ENCODE measurements at places on chromosomes 7 and 10.

- DNase-seq: no peak
Observed at GRCh38 chr7:110283056-110283455, 807.9 kb upstream of the LRRN3 start.

DNA sequence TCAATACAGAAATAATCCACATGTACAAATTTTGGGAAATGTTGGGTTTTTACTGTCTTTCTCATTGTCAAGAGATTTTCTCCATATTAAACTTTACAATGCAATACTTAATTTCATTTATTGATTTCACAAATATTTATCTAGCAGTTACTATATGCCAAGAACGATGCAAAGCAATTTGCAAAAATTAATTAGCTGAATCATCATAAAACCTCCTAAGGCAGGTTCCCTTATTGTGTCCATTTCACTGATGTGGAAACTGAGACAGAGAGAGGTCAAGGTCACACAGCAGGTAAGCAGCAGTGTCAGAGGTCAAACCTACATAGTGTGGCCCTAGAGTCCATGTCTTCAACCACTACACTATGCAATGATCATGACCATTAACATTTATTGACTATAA lies 286.8 kb upstream of the AUTS2 start:
- no peak for DNase-seq

GRCh38 chr7:132871419-132871818 lies 210.5 kb downstream of the CHCHD3 start:
- no peak for DNase-seq

GRCh38 chr10:58311026-58311425 lies 23.8 kb upstream of the UBE2D1 start:
- DNase-seq: no peak

DNA sequence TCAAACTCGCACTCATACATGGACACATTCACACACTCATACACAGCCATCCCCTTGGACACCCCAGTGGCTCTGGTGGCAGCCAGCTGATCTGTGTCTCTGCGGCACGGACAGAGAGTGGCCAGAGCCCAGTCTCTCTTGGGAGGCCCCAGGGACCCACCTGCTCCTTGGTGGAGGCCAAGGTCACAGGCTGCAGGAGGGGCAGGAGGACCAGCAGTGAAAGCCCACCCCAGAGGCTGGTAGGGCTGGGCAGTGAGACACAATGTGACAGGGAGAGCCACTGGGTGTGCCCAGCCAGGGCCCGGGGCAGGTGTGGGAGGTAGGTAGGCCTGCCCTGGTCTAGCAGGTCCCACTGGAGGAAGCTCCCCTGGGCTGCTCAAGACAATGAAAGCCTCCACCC lies 18.5 kb downstream of the SHH start:
- no peak for DNase-seq

DNA sequence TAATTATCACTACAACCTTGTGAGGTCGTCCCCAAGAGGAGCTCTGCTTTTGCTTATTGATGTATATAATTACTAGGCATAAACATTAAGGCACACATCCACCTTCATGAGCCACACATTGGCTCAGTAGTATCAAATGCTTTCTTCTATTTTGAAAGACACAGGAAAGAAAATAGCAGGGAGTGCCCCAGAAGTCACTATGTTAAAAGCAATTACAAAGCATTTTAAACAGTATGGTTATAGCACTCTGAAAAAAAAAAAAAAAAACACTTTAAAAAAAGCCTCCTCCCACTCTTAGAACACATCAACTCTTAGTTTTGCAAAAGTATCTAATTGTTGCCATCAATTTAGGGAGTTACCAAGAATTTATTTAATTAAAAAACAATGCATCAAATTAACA lies 474.2 kb downstream of the PARD3 start:
- no peak for DNase-seq

DNA sequence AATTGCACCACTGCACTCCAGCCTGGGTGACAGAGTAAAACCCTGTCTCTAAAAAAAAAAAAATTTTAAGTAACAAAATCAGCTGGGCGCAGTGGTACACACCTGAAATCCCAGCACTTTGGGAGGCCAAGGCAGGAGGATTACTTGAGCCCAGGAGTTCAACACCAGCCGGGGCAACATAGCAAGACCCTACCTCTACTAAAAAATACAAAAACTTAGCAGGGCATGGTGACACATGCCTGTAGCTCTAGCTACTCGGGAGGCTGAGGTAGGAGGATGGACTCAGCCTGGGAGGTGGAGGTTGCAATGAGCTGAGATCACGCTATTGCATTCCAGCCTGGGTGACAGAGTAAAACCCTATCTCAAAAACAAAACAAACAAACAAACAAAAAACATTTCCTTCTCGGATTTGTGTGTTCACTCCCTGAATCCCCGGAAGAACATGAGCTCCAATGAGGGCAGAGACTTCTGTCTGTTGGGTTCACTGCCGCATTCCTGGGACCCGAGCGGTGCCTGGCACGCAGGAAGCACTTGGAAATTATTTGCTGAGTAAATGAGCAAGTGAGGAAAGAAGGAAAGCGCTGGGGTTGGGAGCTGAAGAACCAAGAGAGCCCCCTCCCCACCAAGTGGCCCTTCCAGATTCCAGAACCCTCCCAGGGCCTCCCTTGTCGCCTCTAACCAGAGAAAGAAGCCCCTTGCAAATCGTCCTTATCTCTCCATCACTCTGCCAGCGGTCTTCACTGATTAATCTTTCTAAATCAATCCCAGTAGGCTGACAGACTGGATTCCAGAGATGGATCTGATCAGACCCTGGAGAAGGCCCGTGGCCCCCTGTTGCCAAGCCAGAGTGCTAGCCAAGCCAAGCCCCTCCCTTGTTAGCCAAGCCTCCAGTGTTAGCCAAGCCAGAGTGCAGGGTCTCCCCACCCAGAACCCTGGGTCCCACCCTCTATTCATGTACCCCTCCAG lies 6.2 kb downstream of the TNRC18 start:
- no peak for DNase-seq

- no peak for DNase-seq
Observed at GRCh38 chr10:126917975-126918908, 13.0 kb downstream of the DOCK1 start.

GRCh38 chr7:129313282-129313681 lies 88.5 kb downstream of the AHCYL2 start:
- no peak for DNase-seq

DNA sequence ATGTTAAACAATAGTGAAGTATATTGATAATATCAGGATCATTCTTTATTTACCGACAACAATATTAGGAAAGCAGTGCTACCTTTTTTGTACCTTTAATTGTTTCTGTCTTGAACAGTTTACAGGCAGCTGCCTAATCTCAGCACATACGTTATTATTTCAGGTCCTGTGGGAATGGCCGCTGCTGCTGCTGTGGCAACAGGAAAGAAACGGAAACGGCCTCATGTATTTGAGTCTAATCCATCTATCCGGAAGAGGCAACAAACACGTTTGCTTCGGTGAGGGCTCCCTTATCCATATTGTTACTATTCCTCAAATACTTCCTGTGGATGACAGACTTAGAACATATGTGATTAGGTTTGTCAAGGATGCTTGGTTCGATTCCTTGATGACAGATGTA lies 59.7 kb downstream of the NRF1 start:
- DNase-seq: no peak

DNA sequence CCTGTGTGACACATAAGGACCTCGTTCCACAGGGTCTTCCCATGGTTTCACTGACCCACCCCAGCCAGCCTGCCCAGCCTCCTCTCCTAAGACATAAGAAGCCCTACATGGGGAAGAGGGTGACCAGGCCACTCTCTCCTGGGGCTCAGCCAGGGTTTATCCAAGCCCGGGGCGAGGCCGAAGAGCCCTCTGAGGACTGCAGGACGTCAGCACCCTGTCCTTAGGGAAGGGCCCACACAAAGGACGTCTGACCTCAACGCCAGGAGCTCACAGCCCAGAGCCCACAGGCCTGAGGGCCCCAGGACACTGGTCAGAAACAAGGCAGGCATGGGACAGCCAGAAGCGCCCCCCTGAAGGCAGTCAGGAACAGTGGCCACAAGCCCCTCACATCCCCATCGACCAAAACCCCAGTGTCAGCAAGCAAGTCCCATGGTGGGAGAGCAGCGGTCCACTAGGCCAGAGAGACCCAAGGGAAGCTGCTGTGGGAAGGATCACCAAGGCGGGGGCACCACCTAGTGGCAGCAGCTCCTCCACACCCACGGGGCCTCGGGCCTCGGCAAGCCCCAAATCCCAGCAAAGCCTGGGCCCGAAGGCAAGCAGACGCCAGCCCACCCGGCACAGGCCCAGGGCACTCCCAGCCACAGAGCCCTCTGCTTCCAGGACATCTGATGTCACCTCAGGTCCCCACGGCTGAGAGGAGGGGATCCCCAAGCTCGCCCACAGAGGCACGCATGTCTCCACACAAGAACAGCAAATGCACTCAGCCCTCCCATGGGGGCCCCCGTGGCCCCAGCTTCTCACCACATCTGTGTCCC lies 23.4 kb downstream of the MAD1L1 start:
- peak; percentile 60 for DNase-seq

DNA sequence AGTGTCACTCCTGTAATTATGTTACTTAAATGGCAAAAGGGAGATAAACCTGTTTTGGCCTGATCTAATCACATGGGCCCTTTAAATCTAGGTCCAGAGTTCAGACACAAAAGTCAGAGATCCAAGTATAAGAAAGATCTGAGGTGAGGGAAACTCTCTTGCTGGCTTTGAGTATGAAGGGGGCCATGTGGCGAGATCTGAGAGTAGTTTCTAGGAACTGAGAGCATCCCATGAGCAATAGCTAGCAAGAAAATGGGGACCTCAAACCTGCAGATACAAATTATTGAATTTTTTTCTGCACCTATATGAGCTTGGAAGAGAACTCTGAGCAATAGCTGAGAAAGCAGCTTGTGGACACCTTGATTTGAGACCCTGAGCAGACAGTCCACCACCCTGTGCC lies 27.6 kb downstream of the ANKRD7 start:
- DNase-seq: no peak

GRCh38 chr7:128274884-128275603 lies 34.0 kb downstream of the LEP start:
- no peak for DNase-seq

DNA sequence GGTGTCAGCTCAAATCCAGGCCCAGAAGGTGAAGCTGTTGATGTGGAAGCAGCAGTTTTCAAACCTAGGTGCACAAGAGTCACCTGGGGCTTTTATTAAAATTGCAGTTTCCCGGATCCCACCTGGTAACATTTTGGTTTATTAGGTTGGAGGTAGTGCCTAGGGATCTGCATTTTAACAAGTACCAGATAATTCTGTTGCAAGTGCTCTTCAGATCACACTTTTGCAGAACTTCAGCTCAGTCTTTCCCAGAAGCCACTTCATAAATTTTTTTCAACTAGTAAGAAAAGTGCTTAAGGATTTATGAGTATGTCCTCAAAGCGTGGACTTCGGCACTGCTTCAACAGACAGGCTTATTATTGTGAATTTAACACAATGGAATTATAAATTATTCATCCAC lies 213.8 kb downstream of the ADRA2A start:
- DNase-seq: no peak

- DNase-seq: no peak
Observed at GRCh38 chr10:3281941-3282673, 109.5 kb upstream of the PITRM1 start.

DNA sequence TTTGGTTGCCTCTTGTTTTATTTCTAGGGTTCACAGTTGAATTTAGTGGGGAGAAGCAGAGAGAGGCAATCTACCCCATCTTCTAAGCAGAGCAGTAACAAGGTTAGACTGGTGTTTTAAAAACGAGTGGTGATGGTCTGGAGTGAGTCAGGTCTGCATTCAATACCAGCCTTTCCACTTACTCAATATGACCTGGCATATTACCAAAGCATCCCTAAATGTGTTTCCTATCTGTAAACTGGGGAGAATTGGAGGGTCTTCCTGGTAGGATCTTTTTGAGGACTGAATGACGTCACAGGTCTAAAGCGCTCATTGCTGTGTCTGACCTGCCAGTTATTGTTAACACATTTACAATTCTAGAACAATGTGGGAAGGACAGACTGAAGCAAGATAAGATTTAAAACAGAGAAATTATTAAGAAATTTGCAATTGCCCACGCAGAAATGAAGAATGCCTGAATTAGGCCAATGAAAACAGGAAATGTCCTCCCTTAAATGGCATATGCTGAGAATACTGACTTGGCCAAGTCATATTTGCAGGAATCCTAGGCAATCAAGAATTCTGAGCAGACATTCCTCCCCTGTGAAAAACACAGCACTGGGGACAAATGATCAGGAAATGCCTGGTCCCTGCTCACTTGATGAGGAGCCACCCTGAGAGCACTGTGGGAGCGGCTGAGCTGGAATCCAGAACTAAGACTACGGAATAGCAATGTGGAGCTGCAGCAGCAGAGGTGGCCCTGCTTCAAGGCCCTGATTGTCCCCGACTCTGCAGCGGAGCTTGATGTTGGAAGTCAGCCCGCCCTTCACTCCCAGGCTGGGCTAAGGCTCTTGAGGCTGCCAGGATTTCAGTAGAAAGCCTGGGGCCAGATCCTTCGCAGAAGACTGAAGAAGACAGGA lies 184.5 kb upstream of the CXCL12 start:
- DNase-seq: no peak

- DNase-seq: no peak
Observed at GRCh38 chr10:115093286-115093775, at the start of gene ATRNL1. ATRNL1 (plus strand) TSS chr10:115093365; CDS start chr10:115093751, 386 bp downstream.

- no peak for DNase-seq
Observed at GRCh38 chr7:33936503-33936902, 31.2 kb downstream of the BMPER start.

DNA sequence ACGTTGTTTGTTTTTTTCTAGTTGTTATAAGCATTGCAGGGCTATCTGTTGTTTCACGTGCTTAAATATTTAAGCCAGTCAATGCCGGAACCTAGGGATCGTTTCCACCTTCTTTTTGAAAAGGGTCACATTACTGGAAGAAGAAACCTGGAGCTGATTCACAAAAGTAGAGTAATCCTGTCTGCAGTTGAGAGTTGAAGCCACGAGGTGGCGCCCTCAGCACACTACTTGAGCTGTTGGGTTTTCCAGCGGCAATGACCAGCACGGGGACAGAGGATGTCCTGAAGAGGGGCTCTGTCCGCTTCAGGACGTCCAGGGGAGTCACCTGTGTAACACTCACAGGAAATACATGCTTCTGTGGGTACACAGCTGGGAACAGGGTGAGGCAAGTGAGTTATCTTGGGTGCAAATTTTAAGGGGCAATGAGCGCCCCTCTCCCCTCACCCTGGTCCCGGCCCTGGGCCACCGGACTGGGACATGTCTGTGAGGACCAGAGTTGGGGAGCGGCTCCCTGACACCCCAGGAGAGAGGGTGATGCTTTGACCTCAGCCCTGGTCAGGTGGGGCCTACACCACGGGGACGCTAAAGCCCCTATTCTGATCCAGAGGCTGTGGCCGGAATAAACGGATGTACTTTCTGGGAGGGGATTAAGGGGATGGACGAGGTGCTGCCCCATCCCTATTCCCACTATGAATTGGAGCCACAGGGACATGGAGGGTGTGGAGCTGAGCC lies 26.3 kb upstream of the WDFY4 start:
- DNase-seq: peak; percentile 71

Data from hematopoietic multipotent progenitor cell treated with erythropoietin and hydrocortisone succinate and interleukin-3 and kit ligand, for 8 days (in vitro differentiated cells).